ENCODE measurements at places on chromosomes 7 and 10.

- DNase-seq: no peak
Measured at GRCh38 chr7:23205909-23206767, 24.3 kb downstream of the NUP42 start.

DNA sequence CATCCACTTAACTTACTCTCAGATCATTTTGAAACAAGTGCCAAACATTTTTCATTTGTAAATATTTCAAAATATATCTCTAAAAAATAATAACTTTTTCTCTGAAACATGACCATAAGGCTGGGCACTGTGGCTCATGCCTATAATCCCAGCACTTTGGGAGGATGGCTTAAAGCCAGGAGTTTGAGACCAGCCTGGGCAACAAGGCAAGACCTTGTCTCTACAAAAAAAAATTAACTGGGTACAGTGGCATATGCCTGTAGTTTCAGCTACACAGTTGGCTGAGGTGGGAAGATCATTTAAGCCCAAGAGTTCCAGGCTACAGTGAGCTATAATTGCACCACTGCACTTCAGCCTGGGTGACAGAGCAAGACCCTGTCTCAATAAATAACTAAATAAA lies 36.4 kb downstream of the USP54 start:
- DNase-seq: no peak

DNA sequence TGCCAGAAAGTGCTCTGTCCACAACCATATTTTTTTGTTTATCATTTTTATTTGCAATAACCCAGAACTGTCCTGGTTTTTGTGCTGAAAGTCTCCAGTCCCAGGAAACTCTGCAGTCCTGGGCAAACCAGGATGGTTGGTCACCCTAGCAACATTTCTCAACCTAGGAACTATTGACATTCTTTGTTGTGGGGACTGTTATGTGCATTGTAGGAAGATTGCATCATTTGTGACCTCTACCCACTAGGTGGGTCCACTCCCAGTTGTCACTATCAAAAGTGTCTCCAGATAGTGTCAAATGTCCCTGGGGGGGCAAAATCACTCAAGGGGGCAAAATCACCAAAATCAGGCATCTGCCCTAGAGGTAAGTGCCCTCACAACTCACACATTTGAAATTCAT lies 14.0 kb upstream of the SRI start:
- no peak for DNase-seq

- no peak for DNase-seq
Measured at GRCh38 chr7:218316-218715, 25.9 kb downstream of the FAM20C start.

GRCh38 chr7:81053623-81054022 lies 134.8 kb upstream of the SEMA3C start:
- DNase-seq: no peak

DNA sequence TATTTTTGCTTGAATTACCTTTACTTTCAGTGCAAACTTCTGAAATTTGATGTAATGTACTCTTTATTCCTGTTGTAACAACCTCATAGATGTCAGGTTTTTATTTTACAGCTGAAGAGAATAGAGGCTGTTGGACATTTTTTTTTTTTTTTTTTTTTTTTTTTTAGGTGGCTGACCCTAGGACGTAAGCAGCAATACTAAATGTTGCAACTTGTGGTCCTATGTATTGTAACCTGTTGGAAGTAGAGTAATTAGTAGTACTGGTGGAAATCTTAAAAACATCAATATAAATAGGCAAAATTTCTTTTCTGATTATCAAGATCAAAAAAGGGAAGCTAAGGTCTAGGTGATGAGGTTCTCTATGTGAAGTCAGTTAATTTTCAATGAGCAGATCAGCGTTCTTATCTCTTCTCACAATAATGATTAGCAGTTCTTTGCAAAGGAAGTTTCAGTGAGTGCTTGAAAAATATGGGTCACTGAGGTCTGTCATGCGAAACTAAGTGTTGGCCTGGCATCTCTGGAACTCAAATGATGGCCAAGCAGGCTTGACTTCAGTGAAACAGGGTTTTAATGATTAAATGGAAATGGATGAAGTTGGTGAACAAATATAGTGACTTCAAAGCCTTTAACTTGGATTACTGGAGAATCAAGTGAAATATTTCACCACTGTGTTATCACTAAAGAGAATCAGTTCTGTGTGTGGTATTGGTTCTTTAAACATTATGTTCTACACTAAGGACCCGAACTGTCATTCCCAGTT lies 42.7 kb downstream of the BICC1 start:
- DNase-seq: peak; percentile 99

DNA sequence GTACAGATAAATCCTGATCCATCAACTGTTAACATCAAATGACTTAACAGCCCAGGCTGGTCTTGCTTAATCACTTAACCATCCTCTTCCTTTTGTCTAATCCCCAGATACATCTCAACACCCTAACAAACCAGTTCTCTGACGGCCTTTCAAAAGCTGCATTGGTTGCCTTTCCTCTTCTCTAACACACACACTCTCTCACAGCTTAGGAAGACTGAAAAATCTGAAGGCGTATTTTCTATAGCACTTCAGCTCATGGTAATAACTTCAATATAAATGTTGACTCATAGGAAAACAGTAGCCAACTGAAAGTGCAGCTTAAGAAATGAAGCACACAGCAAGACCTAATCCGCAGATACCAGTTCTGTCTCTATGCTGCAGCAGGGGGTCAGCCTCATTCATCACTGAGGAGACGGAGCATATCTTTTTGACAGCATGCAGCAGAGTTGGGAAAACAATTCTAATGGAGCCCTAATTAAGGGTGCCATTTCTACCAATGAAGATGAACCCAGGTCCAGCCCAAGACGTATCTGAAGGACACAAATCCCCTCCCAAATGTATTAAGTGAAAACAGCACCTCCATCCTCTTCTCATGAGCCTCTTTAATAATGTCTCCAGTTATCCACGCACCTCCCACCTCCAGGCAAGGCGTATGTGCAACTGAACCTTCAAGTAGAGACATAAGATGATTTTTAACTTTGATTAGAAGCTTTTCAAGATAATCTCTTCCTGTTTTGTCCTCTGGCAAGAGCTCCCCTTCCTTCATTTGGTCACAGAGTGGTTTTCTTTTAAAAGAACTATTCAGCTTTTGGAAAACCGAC lies 211.7 kb upstream of the NFE2L3 start:
- no peak for DNase-seq

DNA sequence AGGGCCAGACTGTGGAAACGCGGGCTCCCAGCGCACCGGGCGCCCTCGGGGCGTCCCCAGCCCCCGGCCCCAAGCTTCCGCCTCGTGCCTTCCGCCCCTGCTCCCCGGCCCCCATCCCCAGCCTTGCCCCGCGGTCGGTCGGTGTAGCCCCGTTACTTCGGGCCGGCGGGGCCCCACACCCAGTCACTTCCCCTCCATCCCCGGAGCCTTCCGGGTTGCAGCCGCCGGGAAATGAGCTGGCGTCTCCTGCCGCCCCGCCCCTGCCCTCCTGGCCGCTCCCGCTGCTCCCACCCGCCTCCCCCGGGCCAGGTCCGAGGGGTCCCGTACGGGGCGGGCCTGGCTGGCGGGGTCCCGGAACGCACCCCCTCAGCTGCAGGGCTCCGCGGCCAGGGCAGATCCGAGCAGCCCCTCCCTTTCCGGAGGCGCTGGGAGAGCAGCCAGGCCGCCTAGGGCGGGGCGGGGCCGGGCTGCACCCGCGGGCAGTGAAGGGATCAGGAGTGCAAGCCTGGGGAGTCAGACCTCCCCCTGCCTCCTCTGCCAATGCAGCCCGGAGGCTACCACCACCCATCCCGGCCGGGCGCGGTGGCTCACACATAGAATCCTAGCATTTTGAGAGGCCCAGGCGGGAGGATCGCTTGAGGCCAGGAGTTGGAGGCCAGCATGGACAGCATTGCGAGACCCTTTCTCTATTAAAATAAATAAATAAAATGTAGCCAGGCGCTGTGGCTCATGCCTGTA lies 709 bp downstream of the ARPC1B start:
- peak; percentile 88 for DNase-seq

DNA sequence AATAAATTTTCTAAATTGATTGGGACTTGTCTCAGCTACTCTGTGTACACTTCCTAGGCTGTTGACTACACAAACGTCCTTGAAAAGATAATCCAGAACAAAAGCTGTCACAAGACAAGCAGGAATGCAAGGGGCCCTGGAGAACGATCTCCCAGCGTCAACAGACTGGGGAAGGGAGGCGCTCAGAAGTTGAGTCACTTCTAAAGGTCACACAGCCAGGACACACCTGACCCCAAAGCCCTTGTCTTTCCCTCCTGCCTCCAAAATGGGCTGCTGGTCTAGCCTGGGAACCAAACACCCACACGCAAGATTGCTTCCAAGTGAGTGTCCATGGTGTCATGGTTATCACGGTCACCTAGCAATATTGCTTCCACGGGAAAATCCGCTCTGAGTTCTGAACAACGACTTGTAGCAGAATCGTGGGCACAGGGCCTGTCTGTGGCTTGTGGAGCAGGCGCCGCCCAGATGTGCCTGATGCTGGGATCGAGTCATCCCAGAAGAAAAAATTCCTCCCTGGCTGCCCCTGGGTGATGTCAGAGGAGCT lies 49.8 kb downstream of the SPOCK2 start:
- no peak for DNase-seq

- no peak for DNase-seq
Measured at GRCh38 chr7:37482505-37482904, 33.8 kb upstream of the ELMO1 start.

GRCh38 chr10:113093188-113094113 lies 143.4 kb downstream of the TCF7L2 start:
- peak; percentile 62 for DNase-seq

DNA sequence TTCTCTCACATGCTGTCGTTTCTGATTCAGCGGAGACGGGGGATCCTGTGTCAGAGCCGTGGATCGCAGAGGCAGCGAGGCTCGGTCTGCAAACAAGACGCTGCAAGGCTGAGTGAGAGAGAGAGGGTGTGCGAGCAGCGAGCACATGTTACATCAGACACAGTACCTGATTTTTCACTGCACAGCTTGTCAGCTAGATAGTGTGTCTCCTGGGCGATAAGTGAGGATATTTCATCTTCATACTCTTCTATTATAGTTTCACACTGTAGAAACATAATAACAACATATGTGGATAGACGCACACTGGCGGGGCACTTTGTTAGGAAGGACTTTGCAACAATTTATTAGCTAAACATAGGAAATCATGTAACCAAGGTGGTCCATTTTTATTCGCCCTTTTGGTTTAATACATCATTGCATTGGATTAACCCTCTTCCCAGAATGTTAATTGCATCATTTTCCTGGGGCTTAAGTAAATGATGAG lies 39.5 kb downstream of the CNPY1 start:
- no peak for DNase-seq

- no peak for DNase-seq
Measured at GRCh38 chr7:132380059-132380458, 196.2 kb downstream of the PLXNA4 start.

DNA sequence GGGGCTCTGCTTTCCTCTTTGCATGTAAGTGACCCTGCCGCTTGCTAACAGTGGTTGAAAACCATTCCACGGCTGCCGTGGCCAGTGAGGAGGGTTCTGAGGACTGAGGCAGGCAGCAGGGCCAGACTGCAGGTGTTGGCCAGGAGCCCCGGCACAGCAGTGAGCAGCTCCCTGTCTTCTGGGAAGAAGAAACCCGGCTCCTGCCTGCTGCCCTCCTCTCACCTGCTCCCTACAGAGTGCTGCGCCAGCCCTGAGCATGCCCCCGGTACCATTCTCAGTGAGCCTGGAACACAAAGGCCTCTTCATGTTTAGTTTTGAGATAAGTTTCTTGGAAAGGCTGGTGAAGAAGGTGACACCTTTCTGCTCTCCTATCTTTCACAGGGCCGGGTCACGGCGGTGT lies 199.9 kb downstream of the TAX1BP1 start:
- DNase-seq: no peak

GRCh38 chr7:40175725-40176510 lies 41.1 kb downstream of the SUGCT start:
- no peak for DNase-seq

DNA sequence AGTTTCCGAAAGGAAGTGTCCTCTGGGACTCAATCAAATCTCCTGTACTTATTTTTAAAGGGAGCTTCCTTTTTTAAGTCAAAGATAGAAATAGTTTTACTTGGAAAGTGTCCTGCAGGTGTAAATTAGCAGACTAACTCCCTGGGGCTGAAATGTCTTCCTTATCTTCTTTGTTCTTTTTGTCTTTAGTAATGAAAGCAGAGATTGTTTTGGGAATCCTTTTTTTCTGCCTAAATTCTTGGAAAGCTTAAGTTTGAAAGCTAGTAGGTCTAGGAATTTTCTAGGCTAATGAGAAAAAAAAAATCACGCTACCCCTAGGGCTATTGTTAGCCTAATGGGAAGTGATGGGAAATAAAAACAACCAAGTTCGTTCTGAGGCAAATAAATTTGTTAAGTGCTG lies 139.1 kb upstream of the CSTF2T start:
- DNase-seq: no peak

GRCh38 chr7:135154734-135155133 lies 6.9 kb downstream of the TMEM140 start:
- no peak for DNase-seq

GRCh38 chr7:6443372-6443941 lies 4.3 kb downstream of the DAGLB start:
- DNase-seq: peak; percentile 98

DNA sequence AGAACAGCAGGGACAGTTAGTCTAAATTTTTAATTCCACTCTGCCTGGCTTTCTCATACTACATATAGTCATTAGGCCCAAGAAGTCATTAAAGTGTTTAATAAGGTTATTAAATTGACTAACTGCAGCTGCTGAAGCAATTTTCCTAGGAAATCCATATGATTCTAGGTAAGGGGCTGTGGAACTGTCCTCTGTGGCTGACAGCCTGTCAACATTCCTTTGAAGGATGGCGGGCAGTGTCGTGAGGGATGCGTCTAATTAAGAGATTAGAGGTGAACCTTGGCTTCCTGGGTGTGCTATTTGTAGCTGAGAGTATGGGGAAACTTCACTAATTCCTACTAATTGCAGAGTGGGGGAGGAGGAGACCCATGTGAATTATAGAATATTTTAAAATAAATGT lies 64.6 kb downstream of the SNX10 start:
- no peak for DNase-seq

GRCh38 chr7:15682751-15683245 lies 3.7 kb downstream of the MEOX2 start:
- no peak for DNase-seq

GRCh38 chr7:155361346-155361680 lies 63.6 kb downstream of the INSIG1 start:
- no peak for DNase-seq

DNA sequence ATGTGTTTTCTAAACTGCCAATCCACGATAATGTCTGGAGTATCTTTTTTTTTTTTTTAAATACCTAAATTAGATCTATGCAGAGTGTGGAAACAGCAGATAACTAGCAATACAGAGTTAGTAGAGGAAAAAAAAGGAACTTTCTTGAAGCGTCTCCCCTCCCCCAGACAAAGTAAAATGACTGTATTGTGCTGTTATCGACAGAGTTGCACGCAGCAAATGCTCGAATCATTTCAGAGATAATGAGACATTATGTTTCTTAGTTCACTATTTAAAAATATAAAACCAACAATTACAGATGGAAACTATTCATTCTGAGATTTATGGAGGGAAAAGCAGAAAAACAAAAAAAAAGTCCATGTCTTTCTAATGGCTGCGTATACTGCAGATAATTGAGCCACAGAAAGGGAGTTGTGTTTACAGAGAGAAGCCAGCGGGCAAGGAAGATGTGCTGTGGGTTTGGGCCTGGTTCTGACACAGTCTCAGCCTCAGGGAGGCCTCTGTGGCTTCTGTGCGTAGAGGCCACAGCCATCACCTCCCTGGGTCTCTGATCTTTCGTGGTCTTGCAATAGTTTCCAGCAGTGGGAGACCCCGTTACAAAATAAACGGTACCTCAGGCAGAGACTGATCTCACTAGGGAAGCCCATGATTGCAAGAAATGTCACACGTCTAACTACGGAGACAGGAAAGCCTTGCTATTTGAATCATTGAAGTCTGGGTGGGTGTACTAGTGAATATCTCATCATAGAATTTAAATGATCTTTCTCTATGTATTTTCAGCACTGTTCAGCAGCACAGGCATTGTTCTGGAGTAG lies 19.1 kb upstream of the KLF6 start:
- no peak for DNase-seq
